ENCODE measurements at places on chromosomes 16 and 17. TPM values are rescaled to one million over a fixed set of nuclear protein-coding genes. Genes with fewer than 3 reads are reported as not detected.

ADAT1 gene
- total RNA-seq, result 50.4 TPM

OVCA2 gene
- total RNA-seq, result 41.1 TPM

WNT9B gene
- total RNA-seq, result not detected

ZNF385C gene
- total RNA-seq, result not detected

TBC1D3K gene
- not detected for total RNA-seq

- no peak for DNase-seq
- no peaks in the 10 kb centered on the region for H3K4me1 ChIP-seq
- no peak overlapping the region for H3K4me3 ChIP-seq
- no peak overlapping the region for H3K27ac ChIP-seq
- H3K27me3 ChIP-seq, result no peaks in the 10 kb centered on the region
Measured at GRCh38 chr17:71937914-71938313, 182.9 kb upstream of the SOX9 start.

DNA sequence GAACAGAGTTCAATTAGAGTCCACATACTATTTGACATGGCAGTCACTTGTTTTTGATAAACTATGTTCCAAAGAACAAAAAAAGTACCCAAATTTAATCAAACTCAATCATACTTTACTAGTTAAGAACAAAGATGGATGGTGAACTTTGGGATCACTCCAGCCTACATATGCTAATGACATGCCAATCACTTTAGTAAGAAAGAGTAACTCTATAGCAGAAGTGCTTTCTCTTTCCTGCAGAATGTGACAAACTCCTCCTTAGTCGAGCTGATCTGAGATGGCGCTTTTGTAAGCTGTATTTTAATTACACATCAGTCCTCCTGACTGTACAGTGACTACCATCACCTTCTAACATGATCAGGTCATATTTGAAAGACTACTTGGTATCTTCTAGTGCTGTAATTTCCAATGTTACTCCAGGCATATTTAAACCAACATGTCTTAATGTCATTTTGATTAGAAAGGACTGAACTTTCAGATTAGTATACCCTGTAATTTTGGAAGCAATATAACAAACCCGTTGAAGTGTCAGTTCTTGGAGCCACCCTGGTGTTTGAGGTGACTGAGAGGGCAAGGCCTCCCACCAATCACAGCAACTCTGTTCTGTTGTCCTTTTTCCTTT, 4.1 kb downstream of the NETO2 start:
- no peaks in the 10 kb centered on the region for H3K4me1 ChIP-seq
- H3K27me3 ChIP-seq, result no peaks in the 10 kb centered on the region
- no peak overlapping the region for H3K27ac ChIP-seq

DNA sequence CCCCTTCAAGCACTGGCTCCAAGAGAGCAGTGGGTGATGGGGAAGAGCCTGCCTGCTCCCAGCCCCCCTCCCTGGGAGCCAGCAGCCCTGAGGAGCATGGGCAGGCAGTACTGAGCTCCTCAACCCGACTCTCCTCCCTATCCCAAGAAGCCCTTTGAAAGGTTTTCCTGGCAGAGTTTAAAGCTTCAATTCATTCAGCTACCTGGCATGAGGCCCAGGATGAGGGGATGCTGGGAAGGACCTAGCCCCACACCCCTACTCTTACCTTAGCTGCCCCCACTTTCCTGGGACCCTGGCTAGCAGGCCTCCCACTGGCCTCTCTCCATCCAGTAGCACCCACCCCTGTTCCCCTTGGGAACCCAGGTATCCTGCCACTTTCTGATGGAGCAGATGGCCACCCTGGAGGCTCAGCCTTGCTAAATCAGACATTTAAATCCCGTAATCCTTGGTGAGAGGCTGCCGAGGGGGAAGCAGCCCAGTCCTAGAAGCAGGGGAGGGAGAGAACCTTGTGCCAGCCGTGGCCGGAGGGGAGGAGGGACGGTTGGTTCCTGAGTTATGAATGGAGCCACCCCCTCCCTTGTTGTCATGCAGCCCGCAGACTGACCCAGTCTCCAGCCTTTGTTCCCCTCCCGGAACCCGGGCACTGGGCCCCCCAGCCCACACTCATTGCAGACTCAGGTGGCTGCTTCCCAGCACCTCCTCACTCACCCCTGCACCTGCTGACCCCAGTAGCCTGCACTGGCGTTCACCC, 17.1 kb downstream of the ATP1B2 start:
- H3K4me1 ChIP-seq, result no peaks in the 10 kb centered on the region
- no peak overlapping the region for H3K4me3 ChIP-seq
- DNase-seq, result no peak
- H3K27me3 ChIP-seq, result no peaks in the 10 kb centered on the region
- H3K36me3 ChIP-seq, result peaks cover 5% of the 10 kb centered on the region

Data from fibroblast of lung (primary cell).